ENCODE measurements at places on chromosomes 2 and 18.
A peak's percentile ranks its signal among the peaks of the same experiment; 100 is the strongest.

DNA sequence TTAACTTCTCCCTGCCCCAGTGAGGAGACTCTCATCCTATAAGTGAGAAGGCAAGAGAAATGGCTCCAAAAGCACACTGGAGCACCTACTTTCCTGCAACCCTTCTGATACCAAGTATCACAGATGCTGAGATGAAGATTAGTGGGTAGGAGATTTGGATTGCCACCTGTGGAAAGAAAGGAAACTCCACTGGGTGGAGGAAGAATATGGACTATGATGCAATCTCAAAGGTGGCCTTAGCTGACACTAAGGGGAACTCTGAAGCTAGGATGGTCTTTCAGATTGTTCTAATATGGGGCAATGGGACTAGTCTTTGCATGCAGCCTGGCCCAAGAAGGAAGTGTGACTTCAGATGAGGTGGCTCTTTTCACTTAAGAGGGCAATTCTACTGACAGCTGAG, 21.6 kb downstream of the PRKRA start:
- no peak for DNase-seq

DNA sequence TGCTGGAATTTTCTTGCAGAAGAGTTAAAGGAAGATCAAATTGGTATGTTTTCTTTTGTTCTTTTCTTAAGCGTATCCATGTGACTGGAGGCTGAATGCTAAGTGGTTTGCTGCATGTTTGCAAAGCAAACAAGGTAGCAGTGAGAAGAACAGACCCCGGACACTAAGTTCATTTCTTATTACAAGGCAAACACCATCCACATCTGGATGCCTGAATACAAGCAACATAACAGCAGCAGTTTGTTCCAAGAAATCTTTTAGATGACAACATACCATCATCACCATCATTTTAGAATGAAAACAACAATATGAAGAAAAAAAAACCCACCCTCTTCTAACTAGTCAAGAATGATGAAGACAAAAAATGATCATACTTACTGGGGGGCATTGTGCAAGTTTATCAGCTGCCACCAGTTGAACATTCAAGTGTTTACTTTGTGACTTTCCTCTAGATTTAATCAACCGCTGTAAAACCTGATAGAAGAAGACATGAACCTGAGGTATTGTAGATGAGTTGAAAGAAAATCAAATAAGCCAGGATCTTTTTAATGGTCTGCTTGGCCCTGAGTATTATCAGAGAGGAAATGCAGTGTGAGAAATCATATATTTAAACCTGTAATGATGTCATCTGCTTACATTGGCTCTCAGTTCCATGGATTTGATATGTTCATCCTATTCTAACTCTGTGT, 25.0 kb upstream of the ARL5A start:
- DNase-seq: no peak

- DNase-seq: no peak
Measured at GRCh38 chr2:166960702-166961270, 72.5 kb downstream of the XIRP2 start.

DNA sequence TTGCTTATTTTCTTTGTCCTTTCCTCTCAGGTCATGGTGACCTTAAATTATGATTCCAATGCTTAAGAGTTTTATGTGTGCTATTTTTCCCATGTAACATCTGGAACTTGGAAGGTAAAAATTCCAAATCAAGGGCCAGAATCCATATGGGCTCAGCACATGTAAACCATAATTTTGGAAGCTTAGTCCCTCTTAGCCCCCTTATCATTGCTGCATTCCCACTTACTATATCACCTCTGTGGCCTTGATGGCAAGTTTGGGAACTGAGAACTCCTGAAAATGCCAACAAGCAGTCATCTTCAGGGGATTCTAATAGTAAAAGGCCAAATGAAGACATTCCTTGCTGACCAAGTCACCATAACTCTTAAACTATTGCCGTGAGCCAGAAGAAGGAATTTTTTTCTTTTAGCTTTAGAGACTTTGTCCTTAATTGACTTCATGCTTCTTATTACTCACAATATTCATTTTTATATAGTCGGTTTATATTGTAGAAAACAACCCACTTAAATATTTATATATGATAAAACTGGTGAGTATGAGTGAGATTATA, 251.4 kb downstream of the SLC8A1 start:
- no peak for DNase-seq

- DNase-seq: no peak
Measured at GRCh38 chr18:23330423-23330822, 122.7 kb upstream of the RIOK3 start.

DNA sequence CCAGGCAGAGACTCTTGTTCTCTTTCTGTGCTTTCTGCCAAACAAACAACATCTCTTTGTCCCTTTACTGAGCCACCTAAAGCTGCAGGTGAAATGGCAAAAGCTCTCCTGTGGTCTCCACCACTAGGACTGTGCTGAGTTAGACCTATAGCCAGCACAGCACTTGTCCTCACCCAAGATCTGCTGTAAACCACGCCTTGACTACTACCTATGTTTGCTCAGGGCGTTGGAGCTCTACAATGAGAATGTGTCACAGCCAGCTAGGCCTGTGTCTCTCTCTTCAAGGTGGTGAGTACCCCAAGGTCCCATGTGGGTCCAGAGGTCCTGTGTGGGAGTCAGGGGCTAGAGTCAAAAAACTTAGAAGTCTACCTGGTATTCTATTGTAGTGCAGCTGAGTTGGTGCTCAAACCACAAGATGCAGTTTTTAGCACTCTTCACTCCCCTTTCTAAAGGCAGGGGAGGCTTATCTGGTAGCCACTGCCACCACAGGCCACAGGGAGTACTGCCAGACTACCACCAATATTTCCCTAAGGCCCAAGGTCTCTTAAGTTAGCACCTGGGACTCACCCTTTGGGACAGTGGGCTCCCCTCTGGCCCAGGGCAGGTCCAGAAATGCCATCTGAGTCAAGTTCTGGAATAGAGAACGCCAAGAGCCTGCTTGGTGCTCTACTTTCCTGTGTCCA, 96.8 kb upstream of the RPRM start:
- no peak for DNase-seq

- DNase-seq: no peak
Measured at GRCh38 chr2:232632904-232633412, 446 bp upstream of the EFHD1 start.

DNA sequence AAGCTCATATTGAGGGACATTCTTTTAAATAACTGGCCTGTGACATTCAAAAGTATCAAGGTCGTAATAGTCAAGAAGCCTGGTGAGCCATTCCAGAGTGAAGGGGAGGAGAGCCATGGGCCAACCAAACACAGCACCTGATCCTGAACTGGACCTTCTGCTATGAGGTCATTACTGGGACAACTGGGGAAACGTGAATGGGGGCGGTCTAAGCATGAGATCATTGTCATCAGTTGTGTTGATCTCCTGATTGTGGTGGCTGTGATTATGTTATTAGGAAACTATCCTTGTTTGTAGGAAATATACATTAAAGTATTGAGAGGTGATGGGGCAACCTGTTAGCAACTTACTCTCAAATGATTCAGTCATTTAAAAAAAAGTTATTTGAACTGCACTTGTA, 79.3 kb downstream of the FBXO15 start:
- DNase-seq: no peak

DNA sequence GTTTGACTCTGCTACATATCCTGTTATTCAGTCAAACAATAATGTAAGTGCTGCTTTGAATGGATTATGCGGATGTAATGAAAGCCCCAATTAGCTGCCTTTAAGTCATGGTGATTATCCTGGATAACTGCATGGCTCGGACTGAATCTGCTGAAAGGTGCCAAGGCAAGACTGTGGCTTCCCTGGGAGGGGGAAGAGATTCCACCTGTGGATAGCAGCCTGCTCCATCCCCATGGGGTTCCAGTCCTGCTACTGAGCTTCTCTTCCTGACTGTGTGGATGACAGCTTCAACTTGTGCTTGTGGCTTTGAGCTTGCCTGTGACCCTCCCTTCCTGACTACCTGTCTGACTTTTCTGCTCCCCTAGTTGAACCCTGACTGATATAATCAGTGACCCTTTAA, 540.0 kb upstream of the GYPC start:
- DNase-seq: no peak

DNA sequence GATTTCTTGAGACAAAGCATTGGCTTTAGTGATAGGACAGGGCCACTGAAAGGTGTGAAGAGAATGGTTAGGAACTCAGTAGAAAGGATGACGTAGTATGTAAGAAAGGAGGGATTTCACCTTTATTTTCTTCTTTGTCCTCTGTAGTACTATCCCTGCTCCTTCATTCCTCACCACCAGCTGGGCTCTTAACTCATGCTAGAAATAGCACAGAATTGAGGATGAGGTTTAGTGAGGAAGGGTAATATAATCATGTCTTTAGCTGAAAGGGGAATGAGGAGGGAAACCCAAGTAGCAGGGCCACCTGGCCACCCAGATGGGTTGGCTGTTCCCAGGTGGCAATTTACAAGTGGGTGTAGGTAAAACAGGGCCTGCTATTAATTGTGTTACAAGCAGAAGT, 15.2 kb downstream of the ACVR2A start:
- no peak for DNase-seq

- no peak for DNase-seq
Measured at GRCh38 chr2:107414376-107414775, 412.3 kb upstream of the RGPD4 start.

DNA sequence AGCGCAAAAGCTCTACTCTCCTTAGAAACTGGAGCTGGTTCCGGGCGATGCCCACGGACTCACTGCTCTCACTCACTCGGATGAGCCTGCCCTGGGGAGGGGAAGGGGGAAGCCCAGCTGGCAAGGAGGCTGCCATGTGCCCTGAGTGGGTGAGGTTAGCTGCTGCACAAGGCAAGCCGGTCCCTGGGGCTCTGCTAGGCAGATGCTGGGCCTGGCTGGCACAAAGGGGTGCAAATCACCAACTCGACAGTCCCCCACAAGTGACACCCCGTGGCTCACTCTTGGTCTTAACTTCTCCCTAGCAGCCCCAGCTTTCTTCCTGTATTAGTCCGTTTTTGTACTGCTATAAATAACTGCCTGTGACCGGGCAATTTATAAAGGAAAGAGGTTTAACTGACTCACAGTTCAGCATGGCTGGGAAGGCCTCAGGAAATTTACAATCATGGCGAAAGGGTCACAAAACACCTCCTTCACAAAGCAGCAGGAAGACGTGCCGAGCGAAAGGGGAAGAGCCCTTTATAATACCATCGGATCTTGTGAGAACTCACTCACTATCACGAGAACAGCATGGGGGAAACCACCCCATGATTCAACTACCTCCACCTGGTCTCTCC, 33.2 kb downstream of the ADCY3 start:
- DNase-seq: no peak

GRCh38 chr2:33365264-33365970, 111.0 kb upstream of the RASGRP3 start:
- DNase-seq: no peak

GRCh38 chr2:145769011-145769716, 1249.2 kb upstream of the ZEB2 start:
- DNase-seq: no peak

DNA sequence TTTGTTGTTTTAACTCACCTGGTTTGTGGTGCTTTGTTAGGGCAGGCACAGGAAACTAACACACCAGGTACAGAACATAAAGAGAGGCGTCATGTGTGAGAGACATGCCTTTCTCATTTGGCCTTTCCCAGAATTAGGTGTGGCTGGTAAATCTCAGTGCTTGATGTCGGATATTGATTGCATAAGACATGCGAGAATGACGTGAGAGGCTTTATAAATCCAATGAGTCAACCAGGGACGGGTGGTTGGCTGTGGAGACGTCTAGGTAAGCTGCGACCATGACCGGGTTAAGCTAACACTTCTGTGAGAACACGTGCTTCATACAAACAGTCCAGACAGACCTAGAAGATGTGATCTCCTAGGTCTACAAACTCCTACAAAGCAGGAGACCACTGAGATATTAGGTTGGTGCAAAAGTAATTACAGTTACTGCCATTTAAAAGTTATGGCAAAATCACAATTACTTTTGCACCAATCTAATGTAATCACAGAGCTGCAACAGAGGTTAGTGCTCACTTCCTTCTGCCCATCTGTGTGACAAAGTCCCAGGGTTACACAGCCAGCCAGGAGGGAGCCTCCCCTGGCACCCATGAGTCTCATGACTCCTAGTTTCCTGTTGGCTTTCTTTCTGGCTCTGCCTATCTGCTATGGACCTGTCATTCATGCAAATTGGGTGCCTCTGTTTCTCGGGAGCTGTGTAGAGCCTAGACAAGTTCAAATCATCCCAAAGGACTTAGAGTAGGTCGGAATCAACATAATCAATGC, 98.9 kb upstream of the ATP8B1 start:
- no peak for DNase-seq

DNA sequence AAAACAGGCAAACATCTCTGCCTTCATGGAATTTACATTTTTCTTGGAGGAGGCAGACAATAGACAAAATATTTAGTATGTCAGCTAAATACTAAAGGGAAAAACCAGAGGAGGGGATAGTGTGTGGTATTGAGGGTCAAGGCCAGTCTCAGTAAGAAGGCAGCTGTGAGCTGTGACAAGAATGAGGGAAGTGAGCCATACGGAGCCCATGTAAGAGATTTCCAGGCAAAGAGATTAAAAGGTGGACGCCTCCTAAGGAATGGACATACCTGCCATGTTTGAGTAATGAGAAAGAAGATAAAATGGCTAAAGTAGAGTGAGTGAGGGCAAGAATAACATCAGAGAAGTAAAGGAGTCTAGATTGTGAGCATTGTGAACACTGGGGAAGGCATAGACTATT, 2.2 kb upstream of the SCN2A start:
- DNase-seq: no peak

DNA sequence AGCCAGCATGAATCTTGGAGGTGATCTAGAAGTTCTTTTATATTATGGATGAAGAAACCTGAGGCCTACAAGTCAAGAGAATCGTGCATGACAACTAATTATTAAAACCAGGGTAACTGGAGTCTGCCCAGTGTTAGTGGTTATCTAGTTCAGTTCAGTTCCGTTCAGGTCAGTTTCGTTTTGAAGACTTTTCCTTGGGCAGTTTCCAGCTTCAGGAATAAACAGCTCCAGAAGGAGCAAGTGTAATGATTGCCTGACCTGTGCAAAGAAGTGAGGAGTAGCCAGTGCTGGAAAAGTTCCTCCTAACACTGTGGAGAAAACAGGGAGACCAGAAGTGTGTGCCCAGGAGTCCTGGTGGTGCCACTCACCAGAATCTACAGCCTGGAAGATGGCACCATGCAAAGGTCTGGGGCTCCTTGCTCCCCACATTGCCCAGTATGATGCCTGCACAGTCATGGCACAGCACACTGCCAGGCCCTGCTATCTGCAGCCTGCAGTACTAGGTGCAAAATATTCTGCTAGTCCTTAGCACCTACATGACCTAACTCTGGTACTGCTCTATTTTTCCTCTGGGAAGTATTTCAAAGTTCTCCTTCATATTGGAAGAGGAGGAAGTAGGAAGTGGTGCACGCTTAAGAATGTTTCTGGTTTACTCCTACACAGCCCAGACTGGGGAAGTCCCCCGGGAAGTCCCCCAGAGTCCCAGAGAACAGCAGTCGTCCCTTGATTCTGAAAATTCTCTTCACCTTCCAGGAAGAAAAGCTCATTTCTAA, 65.8 kb downstream of the SUMO1 start:
- peak; percentile 52 for DNase-seq

- DNase-seq: no peak
Measured at GRCh38 chr2:222108957-222109585, 189.7 kb downstream of the PAX3 start.

DNA sequence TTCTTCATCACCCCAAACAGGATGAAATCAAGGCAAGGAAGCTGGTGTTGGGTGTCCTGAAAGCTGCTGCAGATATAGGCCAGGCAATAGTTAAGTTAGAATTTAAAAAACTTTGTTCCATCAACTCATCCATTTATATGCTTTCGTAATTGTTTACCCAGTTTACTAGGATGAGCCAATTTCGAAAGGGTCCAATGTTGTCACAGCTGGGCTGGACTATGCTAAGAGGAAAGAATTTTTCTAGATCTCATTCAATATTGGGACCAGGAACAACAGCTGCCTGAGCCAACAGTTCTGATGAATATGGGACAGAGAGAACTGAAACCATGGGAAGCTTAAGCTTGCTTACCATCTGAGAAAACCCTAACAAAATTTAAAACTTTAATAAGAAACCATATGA, 21.6 kb upstream of the SP3 start:
- DNase-seq: no peak
